ENCODE measurements at places on chromosomes 3 and 15. TPM values are rescaled to one million over a fixed set of nuclear protein-coding genes. Genes with fewer than 3 reads are reported as not detected.

DNA sequence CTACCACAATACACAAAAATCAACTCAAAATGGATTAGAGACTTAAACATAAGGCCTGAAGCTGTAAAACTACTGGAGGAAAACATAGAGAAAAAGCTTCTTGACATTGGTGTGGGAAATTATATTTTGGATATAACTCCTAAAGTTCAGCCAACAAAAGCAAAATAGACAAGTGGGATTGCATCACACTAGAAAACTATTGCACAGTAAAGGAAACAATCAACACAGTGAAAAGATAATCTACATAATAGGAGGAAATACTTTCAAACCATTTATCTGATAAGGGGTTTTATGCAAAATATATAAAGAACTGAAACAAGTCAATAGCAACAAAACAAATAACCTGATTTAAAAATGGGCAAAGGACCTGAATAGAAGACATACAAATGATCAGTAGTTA lies 37.6 kb upstream of the TP63 start:
- H3K27ac ChIP-seq = no peak overlapping the region
- DNase-seq = no peak
- no peaks in the 10 kb centered on the region for H3K4me1 ChIP-seq
- no peaks in the 10 kb centered on the region for H3K36me3 ChIP-seq
- H3K27me3 ChIP-seq = no peaks in the 10 kb centered on the region
- H3K4me3 ChIP-seq = no peak overlapping the region

- peaks cover 2% of the 10 kb centered on the region for H3K4me1 ChIP-seq
- no peak overlapping the region for H3K4me3 ChIP-seq
- H3K27me3 ChIP-seq = peaks cover 25% of the 10 kb centered on the region
- H3K36me3 ChIP-seq = no peaks in the 10 kb centered on the region
Observed at GRCh38 chr3:124691599-124691998, 38.7 kb upstream of the UMPS start.

Gene GXYLT2
- total RNA-seq = not detected

DNA sequence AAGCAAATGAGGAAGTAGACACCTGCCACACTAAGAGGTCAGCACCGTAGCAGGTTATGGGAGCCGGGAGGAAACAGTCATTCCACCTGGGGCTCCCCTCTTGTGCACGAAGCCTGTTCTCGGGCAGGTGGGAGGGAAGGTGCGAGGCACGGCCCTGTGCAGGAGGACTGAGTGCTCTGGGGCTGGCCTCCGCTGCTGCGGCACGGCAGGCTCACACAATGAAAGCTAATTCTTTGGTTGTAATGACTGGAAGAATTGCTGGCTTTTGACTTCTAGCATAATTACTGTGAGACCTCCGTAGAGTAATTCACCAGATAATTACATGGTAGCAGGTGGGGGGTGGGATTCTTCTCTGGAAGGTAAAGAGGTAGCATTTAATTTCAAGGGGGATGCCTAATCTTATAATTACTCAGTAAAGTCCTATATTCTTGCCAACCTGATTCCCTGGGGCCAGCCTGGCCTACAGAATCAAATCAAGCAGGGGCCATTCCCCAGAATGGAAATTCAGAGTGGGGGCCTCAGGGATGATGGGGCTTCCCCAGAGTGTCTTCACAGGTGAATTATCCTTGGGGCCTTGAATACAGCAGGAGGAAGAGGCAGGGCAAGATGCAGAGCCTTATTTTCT lies 129.1 kb downstream of the TPRA1 start:
- H3K4me3 ChIP-seq = no peak overlapping the region
- H3K4me1 ChIP-seq = no peaks in the 10 kb centered on the region
- H3K27ac ChIP-seq = no peak overlapping the region
- H3K36me3 ChIP-seq = no peaks in the 10 kb centered on the region
- no peak for DNase-seq

- no peak overlapping the region for H3K4me3 ChIP-seq
- DNase-seq = no peak
- H3K4me1 ChIP-seq = no peaks in the 10 kb centered on the region
Observed at GRCh38 chr3:38641461-38642110, 7.9 kb downstream of the SCN5A start.

- peaks cover 21% of the 10 kb centered on the region for H3K4me1 ChIP-seq
- DNase-seq = no peak
- H3K27me3 ChIP-seq = no peaks in the 10 kb centered on the region
- H3K27ac ChIP-seq = peak overlapping the region; percentile 60
- no peak overlapping the region for H3K4me3 ChIP-seq
- H3K36me3 ChIP-seq = peaks cover 46% of the 10 kb centered on the region
Observed at GRCh38 chr3:183491109-183491922, 62.9 kb upstream of the MCF2L2 start.

Gene HGD
- 0.10 TPM for total RNA-seq

GRCh38 chr3:64666171-64666588 lies 21.6 kb downstream of the ADAMTS9 start:
- H3K4me1 ChIP-seq = no peaks in the 10 kb centered on the region
- H3K36me3 ChIP-seq = no peaks in the 10 kb centered on the region
- H3K27me3 ChIP-seq = no peaks in the 10 kb centered on the region
- no peak for DNase-seq
- no peak overlapping the region for H3K27ac ChIP-seq

- no peak overlapping the region for H3K27ac ChIP-seq
- DNase-seq = no peak
- no peak overlapping the region for H3K4me3 ChIP-seq
Observed at GRCh38 chr3:142958707-142959106, 4.8 kb downstream of the PAQR9 start.

GRCh38 chr3:161233557-161233956 lies 12.4 kb downstream of the NMD3 start:
- H3K27me3 ChIP-seq = no peaks in the 10 kb centered on the region
- DNase-seq = no peak
- no peak overlapping the region for H3K27ac ChIP-seq
- peaks cover 30% of the 10 kb centered on the region for H3K36me3 ChIP-seq
- no peak overlapping the region for H3K4me3 ChIP-seq

DNA sequence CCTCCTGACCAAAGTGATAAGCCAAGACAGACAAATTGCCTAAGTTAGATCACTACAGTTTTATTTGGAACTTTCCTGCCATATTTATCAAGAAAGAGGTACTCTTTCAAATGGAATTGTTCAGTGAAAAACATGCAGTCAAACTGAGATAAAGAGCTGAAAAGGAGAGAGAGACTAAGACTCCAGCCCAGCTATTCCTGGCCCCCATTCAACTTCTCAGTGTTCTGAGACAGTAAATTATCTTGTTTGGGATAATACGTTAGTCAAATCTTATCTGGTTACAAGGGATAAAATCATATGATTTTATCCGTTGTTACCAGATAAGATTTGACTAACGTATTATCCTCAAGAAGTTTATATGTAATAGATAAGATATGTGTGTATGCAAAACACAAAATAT lies 67.6 kb upstream of the CMC1 start:
- no peak overlapping the region for H3K27ac ChIP-seq
- H3K27me3 ChIP-seq = peaks cover 2% of the 10 kb centered on the region
- no peak overlapping the region for H3K4me3 ChIP-seq
- H3K4me1 ChIP-seq = peaks cover 16% of the 10 kb centered on the region
- H3K36me3 ChIP-seq = peaks cover 23% of the 10 kb centered on the region
- no peak for DNase-seq

Gene GNAT1
- not detected for total RNA-seq

DNA sequence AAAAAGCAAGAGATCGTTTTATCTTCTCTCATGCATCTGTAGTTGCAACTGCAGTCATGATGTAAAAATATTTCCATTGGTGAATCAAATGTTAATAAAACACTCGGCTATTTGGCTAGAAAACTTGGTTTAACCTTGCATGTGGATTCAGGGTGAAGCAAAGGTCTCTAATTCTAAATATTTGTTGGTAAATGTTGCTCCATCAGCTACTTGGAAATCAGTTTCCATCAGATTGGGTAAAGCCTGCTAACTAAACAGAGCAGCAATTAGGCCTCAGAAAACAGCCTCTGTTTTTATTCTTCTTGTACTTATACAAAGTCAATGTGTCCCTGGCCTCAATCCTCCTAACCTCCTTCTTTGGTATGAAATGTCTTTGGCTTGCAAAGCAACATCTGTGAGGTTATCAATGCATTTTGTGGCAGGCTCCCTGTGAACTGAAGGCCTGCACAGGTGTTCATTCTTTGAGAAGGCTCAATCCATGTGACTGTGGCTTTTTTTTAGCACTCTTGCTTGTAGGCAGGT lies 312.3 kb downstream of the WDR72 start:
- H3K27ac ChIP-seq = no peak overlapping the region
- H3K4me1 ChIP-seq = no peaks in the 10 kb centered on the region
- no peak for DNase-seq
- no peaks in the 10 kb centered on the region for H3K36me3 ChIP-seq

DNA sequence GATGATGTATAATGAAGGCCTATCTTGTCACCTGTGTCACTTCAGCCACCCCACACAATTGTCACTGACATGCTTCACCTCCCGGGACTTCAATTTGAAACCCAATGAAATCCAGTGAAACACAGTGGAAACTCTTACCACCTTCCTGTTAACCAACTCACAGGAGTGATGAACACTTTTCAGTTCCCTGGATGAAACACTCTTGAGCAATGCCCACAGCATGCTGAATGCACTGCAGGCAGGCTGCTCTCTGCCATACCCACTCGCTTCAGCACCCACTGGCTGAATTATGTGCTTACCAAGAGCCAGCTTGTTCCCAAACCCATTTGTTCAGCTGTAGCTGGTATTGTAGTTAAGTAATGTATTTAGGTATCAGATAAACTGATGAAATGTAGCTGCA lies 47.0 kb downstream of the MAP2K1 start:
- peak overlapping the region; percentile 19 for H3K27ac ChIP-seq
- H3K4me1 ChIP-seq = peaks cover 41% of the 10 kb centered on the region
- no peak overlapping the region for H3K4me3 ChIP-seq
- H3K36me3 ChIP-seq = peaks cover 42% of the 10 kb centered on the region
- no peaks in the 10 kb centered on the region for H3K27me3 ChIP-seq

- no peak overlapping the region for H3K27ac ChIP-seq
- no peak overlapping the region for H3K4me3 ChIP-seq
- DNase-seq = no peak
- no peaks in the 10 kb centered on the region for H3K27me3 ChIP-seq
- no peaks in the 10 kb centered on the region for H3K36me3 ChIP-seq
Observed at GRCh38 chr3:95751509-95751908, 1062.9 kb upstream of the EPHA6 start.

DNA sequence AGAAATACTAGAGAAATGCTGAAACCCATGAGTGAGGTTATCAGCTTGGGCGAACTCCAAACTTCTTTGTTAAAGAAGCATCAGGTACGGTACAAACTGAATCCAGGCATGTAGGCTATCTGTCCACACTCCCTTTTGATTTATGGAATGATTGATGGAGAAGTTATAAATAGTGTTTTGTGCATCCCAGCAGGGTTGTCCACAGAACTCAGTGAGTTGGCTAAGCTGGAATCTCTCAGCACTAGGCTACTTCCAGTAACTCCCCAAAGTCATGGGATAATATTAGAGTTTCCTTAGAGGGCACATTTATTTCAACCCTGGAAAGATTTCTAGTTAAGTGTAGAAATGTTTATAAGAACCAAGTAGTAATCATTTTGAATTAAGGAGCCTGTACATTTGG lies 186.2 kb upstream of the CRBN start:
- no peak overlapping the region for H3K27ac ChIP-seq
- H3K4me3 ChIP-seq = no peak overlapping the region
- H3K27me3 ChIP-seq = no peaks in the 10 kb centered on the region
- no peak for DNase-seq

DNA sequence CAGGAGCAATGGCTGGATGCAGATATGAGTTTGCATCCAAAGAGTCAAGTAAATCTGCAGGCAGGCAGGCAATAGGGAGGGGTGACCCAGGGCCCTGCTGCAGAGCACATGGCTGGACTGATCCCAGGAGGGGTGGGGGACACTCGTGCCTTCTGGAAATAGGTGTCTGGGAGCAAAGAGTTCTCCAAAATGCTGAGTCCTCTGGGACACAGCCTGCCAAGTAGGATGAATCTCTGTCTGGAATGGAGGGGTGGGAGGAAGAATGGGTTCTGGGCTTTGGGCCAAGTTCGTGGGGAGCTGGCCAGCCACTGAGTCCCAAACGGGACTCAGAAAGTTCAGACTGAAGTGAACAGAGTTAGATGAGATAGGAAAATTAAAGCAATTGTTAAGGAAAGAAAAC lies 214.5 kb downstream of the MTHFS start:
- H3K27me3 ChIP-seq = peaks cover 3% of the 10 kb centered on the region
- DNase-seq = no peak
- H3K4me3 ChIP-seq = no peak overlapping the region
- no peaks in the 10 kb centered on the region for H3K36me3 ChIP-seq
- no peaks in the 10 kb centered on the region for H3K4me1 ChIP-seq

DNA sequence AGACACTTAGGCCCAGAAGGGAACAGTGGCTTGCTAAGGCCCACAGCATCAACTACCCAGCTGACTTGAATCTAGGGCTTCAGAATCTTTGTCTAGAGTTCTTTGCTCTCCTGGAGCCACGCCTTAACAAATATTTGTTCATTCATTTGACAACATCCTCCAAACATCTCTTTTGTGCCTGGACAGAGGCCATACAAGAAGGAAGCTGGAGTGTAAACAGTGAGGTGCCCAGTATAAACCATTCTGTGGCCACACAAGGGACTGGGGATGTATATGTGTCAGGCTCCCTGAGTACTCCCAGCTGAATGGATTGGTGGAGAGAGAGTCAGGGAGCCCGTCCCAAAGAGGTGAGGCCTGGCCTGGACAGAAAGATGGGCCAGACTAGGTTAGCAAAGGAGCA lies 3.4 kb downstream of the CIB2 start:
- peaks cover 20% of the 10 kb centered on the region for H3K4me1 ChIP-seq
- no peaks in the 10 kb centered on the region for H3K36me3 ChIP-seq
- H3K27me3 ChIP-seq = no peaks in the 10 kb centered on the region
- no peak for DNase-seq
- H3K4me3 ChIP-seq = no peak overlapping the region

DNA sequence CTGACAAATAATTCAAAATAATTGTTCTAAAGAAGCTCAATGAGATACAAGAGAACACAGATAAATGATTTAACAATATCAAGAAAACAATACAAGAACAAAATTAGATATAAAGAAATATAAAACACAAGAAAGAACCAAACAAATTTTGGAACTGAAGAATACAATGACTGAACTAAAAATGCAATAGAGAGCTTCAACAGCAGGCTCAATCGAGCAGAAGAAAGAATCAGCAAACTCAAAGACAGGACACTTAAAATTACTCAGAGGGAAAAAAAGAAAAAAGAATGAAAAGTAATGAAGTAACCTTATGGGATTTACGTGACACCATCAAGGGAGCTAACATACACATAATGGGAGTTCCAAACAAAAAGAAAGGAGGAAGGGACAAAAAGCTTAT lies 32.1 kb downstream of the CCDC54 start:
- H3K4me3 ChIP-seq = no peak overlapping the region
- H3K27ac ChIP-seq = no peak overlapping the region
- H3K27me3 ChIP-seq = peaks cover 3% of the 10 kb centered on the region
- no peak for DNase-seq
- H3K36me3 ChIP-seq = peaks cover 11% of the 10 kb centered on the region

Measured in activated CD4-positive, alpha-beta T cell treated with anti-CD3 and anti-CD28 coated beads, Interleukin-2, amount 10 ng/mL, durations not matched to agents 7 days and 5 days (primary cell).